ENCODE measurements at places on chromosomes 13 and 19. TPM values are rescaled to one million over a fixed set of nuclear protein-coding genes. Genes with fewer than 3 reads are reported as not detected.

C3 gene
- total RNA-seq, result 47.6 TPM

LILRA6 gene
- not detected for total RNA-seq

POGLUT2 gene
- 6.2 TPM for total RNA-seq

TCF3 gene
- total RNA-seq, result 62.1 TPM

CYP2F1 gene
- total RNA-seq, result not detected

ASPDH gene
- total RNA-seq, result not detected

BCL2L12 gene
- 64.2 TPM for total RNA-seq

MBD3L5 gene
- total RNA-seq, result not detected

EDNRB gene
- total RNA-seq, result not detected

CYP4F2 gene
- total RNA-seq, result not detected

CCDC70 gene
- total RNA-seq, result not detected

TMEM205 gene
- 117 TPM for total RNA-seq

RNF225 gene
- not detected for total RNA-seq

MZT1 gene
- 9.2 TPM for total RNA-seq

VSTM1 gene
- not detected for total RNA-seq

HRC gene
- not detected for total RNA-seq

EFNB2 gene
- 3.4 TPM for total RNA-seq

TMEM272 gene
- total RNA-seq, result not detected

GPR12 gene
- not detected for total RNA-seq

CA11 gene
- 12.6 TPM for total RNA-seq

VSTM2B gene
- not detected for total RNA-seq

OR1M1 gene
- total RNA-seq, result not detected

ZNF729 gene
- total RNA-seq, result not detected

TUBA3C gene
- total RNA-seq, result not detected

CIC gene
- total RNA-seq, result 56.8 TPM

DCT gene
- not detected for total RNA-seq

DGKH gene
- total RNA-seq, result 5.0 TPM

ADM5 gene
- total RNA-seq, result 6.1 TPM

SIAH3 gene
- total RNA-seq, result not detected

FFAR1 gene
- not detected for total RNA-seq
